ENCODE measurements at places on chromosomes 3 and 15. TPM values are rescaled to one million over a fixed set of nuclear protein-coding genes. Genes with fewer than 3 reads are reported as not detected.

DPPA2 gene
- 0.68 TPM for total RNA-seq

ADPRH gene
- total RNA-seq: 2.5 TPM

CLDN16 gene
- total RNA-seq: 0.74 TPM

GNAT1 gene
- total RNA-seq: not detected

CCR8 gene
- total RNA-seq: not detected

ZIC1 gene
- 19.5 TPM for total RNA-seq

DAZL gene
- not detected for total RNA-seq

MFGE8 gene
- total RNA-seq: 13.9 TPM

PAK6 gene
- 0.12 TPM for total RNA-seq

WWTR1 gene
- 34.3 TPM for total RNA-seq

GALK2 gene
- 32.0 TPM for total RNA-seq

NT5DC2 gene
- 73.1 TPM for total RNA-seq

WDR93 gene
- total RNA-seq: not detected

DNA sequence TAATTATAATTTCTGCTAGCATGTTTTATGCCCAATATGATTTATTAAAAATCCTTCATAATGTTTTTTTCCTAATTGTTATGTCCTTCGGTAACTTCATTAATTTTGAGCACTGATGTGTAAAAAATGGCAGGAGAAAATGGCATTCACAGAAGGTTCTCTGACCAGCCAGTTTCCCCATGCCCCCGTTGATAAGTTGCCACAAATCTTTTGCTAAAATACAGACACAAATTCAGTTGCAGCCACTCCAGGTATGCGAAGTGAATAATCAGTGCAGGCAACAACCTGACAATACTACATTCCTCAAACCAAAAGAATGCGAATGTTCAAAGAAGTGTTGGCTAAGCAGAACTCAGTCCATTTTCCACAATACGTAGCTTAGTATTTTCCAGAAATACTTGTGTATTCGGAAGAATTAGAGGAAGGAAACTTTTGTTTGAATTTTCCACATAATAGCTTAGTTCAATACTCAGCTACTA, 32.7 kb downstream of the CHL1 start:
- DNase-seq: no peak

GRCh38 chr3:112456147-112456546, 43.1 kb downstream of the BTLA start:
- no peak for DNase-seq

DNA sequence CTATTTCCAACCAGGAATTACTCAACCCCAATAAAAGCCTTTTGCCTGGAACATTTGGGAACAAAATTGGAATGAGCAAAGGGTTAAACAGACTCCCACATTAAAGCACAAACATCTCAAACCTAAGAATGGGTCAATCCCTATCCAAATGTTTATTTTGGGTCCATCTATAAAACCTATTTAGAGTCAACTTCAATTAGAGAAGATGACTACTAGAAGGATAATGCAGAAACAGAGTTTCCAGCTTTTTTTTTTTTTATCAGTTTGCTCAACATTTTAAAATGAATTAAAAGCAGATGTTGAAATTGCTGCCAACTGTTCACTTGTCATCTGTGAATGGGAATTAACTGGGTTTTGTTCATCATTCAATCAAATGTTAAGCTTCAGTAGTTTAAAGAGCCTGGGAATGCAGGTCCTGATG, 4.1 kb upstream of the TBC1D23 start:
- no peak for DNase-seq

DNA sequence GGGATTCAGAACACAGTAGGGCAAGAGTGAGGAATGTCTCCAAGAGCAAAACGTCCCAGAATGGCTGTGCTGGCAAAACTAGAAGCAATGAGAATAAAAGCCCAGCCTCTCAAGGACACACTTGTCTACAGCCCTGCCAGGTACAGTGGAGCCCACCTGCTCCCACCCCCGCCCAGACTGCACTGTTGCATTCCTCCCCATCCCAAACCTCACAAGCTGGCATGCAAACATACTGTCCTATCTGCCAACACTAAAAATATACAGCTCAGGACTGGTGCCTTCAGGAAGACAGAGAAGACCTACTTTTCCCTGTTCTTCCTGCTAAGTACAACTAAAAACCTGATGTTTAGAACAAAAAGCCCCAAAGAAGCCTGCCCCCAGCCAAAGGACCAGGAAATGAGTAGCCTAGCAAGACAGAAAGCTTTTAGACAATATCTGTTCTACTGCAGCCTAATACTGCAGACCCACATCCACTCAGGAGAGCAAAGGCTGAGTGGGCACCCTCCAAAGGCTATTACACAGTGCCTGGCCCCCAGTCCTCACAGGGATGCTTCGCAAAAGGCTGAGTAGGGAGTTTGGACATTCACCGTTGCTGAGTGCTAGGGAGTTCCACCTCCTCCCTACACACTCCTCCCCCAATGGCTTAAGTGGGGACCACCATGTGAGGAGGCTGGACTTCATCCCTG, 13.5 kb downstream of the OCA2 start:
- DNase-seq: no peak

DNA sequence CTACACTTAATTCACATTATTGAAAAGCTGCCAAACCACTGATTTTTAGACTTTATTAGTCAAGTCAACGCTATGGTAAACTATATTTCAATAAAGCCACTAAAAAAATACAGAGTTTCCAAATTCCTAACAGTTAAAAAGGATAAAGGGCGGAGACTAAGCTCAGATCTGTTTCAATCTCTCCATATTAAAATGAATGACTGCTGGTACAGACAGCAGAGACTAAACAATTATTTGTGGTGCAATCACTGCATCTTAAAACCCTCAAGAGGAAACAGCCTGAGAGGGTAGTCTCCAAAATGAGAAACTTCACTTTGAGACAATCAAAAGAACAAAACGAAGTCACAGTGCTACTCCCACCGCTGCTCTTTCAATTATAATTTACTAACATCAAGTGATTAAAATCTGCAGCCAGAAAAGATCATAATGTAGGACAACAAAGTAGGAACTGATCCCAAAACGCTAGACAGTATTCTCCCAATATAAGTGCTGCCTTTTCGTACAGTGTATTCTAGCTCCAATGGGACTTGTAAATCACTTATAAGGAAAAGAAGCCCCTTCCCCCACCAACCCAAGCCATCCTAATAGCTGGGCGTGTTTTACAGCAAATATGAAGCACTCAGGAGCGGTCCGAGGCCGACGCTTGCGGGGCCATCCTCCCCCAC, 1.2 kb downstream of the UBP1 start:
- DNase-seq: no peak

DNA sequence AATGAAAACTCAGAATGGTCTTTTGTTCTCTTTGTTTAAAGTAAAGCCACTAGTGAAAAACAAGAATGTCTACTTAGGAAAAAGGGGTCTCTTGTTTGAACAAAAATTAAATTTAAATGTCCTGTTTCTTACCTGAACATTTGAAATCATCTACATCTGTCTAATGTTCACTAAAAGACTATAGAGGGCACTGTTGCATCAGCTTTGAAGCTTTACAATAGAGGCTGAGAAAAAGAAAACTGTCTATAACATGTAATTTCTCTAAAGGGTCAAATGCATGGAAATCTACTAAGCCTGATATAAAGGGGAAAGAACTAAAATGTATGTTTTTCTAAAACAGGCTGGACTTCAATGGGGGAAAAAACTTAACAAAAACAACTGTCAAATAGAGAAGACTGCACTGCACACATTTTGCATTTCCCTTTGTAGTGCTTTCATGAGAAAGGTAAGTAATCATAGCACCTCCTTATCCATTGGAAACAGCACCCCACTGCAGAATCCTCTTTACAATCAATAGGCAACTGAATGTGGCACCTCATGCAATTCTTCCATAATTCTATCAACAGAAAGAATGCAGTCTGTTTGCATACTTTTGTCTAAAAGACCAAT, 26.3 kb downstream of the DPH6 start:
- peak; percentile 36 for DNase-seq

GRCh38 chr3:57946970-57947381, 61.2 kb upstream of the FLNB start:
- no peak for DNase-seq

GRCh38 chr15:55993804-55994560, 570 bp upstream of the NEDD4 start:
- DNase-seq: peak; percentile 64

DNA sequence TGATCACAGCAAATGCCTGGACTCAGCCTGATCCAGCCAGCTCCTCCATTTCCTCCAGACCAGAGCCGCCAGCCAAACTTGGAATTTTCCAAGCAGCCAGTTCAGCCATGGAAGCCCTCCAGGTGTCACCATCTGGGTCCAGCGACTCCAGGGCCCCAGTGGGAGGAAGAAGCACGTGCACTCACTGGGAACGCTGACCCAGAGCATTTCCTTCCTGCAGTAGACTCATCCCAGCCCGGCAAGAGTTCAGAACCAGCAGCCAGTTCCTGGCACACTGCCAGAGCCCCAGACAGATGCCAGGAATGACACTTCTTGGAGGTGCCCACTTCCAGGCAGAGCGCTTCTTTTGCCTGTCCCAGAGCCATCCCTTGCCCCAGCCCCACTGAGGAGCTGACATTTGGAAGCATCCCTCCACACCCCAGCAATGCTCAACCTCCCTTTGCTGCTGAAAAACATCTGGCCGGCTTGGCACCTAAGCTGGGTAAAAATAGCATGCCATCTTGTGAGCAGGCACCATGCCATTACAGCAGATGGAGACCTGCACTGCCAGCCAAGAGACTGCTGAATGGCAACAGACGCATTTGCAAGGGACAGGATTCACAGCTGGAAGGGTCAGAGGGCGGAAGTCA, 460.3 kb upstream of the PROK2 start:
- DNase-seq: peak; percentile 4

DNA sequence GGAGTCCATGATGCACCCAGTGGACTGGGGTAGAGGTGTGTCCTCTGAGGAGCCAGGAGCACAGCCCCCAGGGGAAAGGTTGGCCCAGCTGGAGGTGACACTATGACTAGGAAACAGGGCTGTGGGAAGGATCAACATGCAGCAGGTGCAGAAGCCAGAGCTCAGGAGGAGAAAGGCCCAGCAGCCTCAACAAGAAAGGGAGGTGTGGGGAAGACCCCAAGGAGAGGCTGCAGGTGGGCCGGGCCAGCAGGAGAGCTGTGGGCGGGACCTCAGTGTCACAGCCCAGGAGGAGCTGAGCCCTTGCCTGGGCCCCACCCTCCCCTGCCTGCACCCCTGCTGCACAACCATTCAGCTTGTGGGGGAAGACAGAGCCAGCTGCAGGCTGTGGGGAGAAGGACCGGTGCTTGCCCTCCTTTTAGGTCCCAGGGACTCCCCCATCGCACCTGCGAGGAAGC, 18.4 kb upstream of the KLF13 start:
- no peak for DNase-seq

DNA sequence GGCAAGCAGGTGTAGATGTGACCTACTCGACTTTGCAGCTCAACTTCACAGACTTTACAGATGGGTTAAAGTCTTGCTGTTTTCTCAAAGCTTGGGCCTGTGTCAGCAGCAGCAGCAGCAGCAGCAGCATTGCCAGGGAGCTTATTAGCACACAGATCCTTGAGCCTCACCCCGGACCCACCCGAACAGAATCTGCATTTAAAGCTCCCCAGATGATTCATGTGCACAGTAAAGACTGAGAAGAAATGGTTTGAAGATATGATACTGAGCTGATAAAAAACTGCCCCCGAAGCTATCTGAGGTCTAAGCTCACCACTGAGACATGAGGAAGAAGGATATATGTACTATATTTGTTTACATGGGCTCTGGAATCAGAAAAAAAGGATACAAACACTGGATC, 231.7 kb downstream of the ARPP21 start:
- DNase-seq: no peak

- peak; percentile 90 for DNase-seq
Observed at GRCh38 chr3:123733805-123734526, 149.1 kb upstream of the HACD2 start.

DNA sequence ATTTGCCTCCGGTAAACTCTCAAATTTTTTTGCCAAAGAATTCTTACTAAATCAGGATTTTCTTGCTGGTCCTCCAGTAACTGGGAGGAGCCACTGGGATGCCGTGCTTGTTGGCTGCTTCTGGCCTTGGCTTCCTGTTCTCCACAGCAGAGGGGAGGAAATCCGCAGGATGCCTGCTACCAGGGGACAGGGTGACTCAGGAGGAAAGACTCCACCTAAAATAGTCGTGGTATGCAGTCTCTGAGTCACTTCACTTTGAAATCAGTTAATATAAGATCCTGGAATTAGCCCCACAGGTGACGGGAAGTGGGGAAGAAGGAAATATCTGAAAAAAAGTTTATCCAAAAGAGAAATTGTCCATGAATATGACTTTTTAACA, 6.5 kb upstream of the TM4SF18 start:
- peak; percentile 98 for DNase-seq

DNA sequence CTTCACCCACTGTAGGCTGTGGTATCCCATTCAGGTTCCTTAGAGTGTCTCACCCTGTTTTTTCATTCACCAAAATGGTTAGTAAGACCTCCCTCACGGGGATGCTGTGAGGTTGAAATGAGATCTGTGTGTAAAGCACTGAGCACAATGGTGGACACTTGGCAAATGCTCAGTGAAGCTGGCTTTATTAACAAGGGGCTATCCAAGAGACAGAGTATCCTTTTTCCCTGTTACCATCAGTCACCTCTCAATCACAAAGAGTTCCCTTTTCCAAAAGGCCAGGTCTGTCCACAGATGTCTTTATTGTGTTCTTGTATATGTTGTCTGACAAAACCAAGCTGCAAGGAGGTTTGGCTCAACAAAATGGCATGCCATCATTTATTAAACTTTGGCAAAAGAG, 138.9 kb upstream of the RARB start:
- DNase-seq: no peak

- no peak for DNase-seq
Observed at GRCh38 chr3:53815651-53816050, 30.6 kb downstream of the CHDH start.

DNA sequence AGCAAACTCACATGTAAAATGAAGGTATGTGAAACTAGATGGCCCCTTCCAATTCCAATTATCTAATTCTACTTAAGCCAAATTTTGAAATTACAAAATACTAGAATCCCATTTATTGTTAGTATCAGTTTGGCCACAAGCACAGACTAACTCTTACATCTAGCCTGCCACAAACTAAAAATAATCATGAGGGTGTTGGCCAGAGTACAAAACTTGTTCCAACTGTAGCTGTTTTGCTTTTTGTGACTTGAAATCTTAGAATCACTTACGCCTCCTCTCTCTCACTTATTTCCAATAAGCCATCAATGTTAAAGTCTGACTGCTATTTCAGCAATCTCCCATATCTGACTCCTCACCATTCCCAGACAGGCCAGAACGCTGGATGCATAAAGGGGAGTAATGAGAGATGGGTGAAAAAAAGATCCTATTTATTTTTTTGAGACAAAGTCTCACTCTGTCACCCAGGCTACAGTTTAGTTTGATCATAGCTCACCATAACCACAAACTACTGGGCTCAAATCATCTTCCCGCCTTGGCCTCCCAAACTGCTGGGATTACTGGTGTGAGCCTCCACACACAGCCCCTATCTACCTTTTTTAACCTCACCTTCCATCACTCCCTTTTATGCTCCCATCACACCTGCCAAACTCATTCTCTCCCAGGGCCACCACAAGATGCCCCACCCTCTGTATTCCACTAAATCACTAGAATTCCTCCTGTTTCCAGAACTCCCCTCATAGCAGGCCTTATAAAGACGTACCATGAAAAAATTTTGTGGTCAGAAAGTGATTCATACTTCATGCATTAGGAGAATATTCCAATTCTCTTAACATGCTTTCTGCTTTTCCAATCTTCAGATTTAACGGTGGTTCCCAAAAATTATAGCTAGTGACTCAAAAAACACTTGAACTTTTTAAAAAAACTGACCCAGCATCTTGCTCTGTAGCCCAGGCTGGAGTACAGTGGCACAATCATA, 36.5 kb downstream of the ATOSA start:
- peak; percentile 41 for DNase-seq

GRCh38 chr3:69811452-69812401, 72.5 kb downstream of the MITF start:
- no peak for DNase-seq

- DNase-seq: peak; percentile 43
Observed at GRCh38 chr15:27017168-27017809, 46.3 kb downstream of the GABRG3 start.
